Suprapubic skin (tissue), 4 donors: ENCODE measurements at places on chromosomes 4 and X. TPM values are rescaled to one million over a fixed set of nuclear protein-coding genes. Genes with fewer than 3 reads are reported as not detected.

- DNase-seq, result no peak
- no peaks in the 10 kb centered on the region for H3K4me1 ChIP-seq
- no peak overlapping the region for H3K4me3 ChIP-seq
- no peak overlapping the region for H3K27ac ChIP-seq
These were observed 265.7 kb downstream of the IQCM start for GRCh38 chr4:149549911-149550310.

PPARGC1A gene
- total RNA-seq, result 33.4 TPM

DNA sequence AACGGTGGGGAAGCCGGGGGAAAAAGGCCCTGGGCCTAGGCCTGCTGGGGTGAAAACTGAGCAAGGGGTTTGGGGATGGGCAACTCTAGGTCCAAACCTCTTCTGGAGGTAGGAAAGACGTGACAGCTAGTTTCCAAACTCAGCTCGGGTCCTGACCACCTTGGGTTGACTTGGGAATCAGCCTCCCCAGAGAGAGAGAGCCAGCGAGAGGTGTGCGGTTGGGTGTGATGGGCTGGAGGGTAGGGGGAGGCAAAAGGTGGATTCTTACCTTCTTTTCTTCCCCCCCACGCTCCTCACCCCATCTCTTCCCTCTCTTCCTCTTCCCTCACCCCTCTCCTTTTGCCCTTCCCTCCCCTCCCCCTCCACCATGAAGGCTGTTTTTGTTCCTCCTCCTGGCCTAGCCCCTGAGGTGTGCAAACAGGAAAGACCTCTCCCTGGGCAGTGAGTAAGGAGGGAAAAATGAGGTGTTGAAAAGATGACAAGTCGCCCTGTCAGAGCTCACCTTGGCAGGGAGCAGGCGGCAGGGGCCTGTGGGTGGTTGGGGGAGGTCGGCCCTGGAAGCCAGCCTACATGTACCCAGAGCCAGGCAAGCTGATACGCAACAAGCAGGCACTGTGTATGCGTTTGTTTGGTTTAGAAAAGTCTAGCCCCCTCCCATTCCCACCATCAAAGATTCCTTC, 14.8 kb downstream of the PJA1 start:
- H3K27me3 ChIP-seq, result no peaks in the 10 kb centered on the region
- no peaks in the 10 kb centered on the region for H3K4me1 ChIP-seq
- H3K27ac ChIP-seq, result no peak overlapping the region
- no peak overlapping the region for H3K4me3 ChIP-seq

DNA sequence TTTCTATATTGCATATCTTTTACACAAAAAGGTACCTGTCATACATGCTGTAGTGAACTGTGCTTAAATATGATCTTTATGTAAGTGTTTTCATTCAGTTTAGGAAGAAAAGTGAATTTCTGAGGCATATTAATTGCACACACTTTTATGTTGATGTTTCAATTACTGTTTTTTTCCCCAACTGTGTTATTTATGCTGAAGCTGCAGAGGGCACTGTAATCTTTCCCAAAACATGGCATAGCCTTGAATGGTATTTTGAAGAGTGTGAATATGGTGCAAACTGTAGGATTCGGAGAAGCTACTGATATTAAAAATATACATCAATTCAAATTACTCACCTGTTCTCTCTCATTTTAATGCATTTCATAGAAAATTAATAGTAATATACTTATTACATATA, 6.0 kb upstream of the CENPE start:
- H3K27ac ChIP-seq, result no peak overlapping the region
- no peaks in the 10 kb centered on the region for H3K4me1 ChIP-seq
- H3K4me3 ChIP-seq, result no peak overlapping the region
- H3K36me3 ChIP-seq, result no peaks in the 10 kb centered on the region
- H3K27me3 ChIP-seq, result no peaks in the 10 kb centered on the region
- no peak for DNase-seq

- no peaks in the 10 kb centered on the region for H3K27me3 ChIP-seq
- no peaks in the 10 kb centered on the region for H3K4me1 ChIP-seq
- H3K36me3 ChIP-seq, result no peaks in the 10 kb centered on the region
- no peak overlapping the region for H3K27ac ChIP-seq
- H3K4me3 ChIP-seq, result no peak overlapping the region
These were observed 130.8 kb upstream of the NPY2R start for GRCh38 chr4:155077452-155078229.

GRCh38 chr4:26842911-26843310, 17.7 kb upstream of the STIM2 start:
- no peak overlapping the region for H3K27ac ChIP-seq
- DNase-seq, result no peak
- H3K36me3 ChIP-seq, result no peaks in the 10 kb centered on the region
- peaks cover 9% of the 10 kb centered on the region for H3K4me1 ChIP-seq

DNA sequence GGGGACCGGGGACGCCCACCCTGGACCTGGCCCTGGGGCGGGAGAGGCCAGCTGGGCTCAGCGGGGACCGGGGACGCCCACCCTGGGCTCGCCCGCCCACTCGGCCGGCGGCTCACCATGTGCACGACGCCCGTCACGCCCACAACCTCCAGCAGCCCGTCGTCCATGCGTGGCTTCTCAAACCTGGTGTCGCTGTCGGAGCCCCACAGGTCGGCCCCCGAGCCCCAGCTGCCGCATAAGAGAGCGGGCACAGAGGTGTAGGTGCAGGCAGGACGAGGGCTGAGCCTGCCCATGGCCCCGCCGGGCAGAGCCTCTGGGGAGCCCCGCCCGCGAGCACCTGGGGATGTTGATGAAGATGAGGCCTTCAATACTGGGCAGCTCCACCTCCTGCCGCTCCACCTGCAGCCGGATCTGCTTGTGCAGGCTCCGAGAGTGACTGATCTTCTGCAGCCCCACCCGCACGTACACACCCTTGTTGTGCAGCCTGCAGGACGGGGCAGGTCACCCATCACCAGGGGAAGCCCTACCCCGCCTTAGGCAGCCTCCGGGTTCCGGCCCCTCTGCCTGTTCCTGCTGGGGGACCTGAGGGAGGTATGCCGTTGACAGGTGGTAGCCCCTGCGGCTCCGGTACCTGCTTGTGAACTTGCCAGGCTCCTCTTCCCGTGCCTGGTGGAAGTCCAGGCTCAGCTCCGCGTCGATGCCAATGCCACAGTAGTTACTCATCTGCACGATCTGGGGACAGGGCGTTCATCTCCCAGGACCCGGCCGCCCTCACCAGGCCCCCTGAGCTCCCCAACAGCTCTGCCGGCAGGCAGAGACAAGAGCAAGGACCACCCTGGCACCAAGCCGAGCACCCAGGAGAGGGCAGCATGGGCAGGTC, 11.8 kb downstream of the DGKQ start:
- no peak overlapping the region for H3K4me3 ChIP-seq
- H3K27ac ChIP-seq, result no peak overlapping the region
- peak; percentile 69 for DNase-seq
- H3K36me3 ChIP-seq, result peaks cover 75% of the 10 kb centered on the region
- H3K4me1 ChIP-seq, result peaks cover 15% of the 10 kb centered on the region

- no peak overlapping the region for H3K4me3 ChIP-seq
- no peaks in the 10 kb centered on the region for H3K27me3 ChIP-seq
- no peak for DNase-seq
- no peaks in the 10 kb centered on the region for H3K36me3 ChIP-seq
These were observed 225.9 kb downstream of the AFAP1 start for GRCh38 chr4:7713757-7714156.

DNA sequence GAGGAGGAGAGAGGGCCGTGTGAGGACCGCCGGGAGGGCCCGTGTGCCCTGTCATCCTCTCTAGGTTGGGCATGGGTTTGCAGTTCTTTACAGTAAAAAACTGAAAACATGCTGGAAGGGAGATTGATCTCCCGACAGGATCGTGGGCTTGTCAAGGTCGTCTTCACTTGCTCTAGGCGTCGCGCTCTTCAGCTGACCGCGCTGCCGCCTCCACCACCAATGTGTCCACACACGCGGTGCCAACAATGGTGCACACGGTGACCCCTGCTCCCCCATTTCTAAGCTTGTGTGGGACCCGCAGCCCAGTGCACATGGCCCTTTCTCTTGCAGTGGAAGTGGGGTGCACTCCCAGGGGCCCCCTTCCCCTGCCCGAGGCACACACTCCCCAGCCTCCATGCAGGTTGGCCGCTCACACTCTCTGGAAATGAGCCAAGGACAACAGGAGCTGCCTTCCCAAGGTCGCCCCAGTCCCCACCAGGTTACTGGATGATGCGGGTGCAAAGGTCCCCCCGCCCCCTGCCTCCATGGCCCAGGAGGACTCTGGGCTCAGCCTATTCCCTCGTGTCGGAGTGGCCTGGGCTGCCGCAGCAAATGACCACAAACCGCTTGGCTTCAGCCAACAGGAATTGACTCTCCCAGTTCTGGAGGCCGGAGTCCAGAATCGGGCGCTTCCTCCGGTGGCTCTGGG, 1.7 kb upstream of the ZFP92 start:
- peaks cover 18% of the 10 kb centered on the region for H3K4me1 ChIP-seq
- no peak overlapping the region for H3K27ac ChIP-seq

MAGED4 gene
- 0.56 TPM for total RNA-seq

DNA sequence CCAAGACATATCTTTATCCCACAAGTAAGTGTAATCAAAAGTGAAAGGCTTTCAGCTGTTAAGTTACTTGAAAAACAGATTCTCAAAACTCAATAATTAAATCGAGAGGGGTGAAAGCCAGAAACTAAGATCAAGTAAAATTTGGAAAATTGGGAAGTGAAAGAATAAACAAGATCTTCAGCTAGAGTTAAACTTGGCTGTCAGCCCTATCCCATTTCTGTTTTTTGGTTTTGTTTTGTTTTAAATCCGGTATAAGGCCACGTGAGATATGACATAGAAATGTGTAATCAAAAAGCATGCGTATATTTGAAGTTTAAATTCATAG, 856.8 kb downstream of the STIM2 start:
- H3K4me3 ChIP-seq, result no peak overlapping the region
- no peaks in the 10 kb centered on the region for H3K36me3 ChIP-seq
- H3K27ac ChIP-seq, result peak overlapping the region; percentile 40
- H3K4me1 ChIP-seq, result no peaks in the 10 kb centered on the region
- no peak for DNase-seq

FMR1NB gene
- total RNA-seq, result not detected

DNA sequence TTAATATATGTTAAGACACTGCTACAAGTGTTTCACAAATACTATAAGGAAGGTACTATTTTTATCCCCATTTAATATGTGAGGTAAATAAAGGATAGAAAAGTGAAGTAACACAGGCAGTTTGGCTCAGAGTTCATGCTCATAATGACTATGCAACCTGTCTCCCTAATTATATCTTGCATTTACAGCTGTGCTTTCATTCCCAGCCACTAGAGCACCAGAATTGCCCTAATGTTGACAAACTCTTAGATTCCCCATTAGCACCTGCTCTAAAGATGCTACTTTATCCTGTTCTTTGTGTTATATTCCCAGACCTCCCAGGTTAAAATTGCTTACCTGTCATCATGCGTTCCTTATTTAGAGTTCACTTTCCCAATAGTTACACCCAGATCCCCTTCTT, 833.6 kb downstream of the CCSER1 start:
- no peaks in the 10 kb centered on the region for H3K36me3 ChIP-seq
- H3K4me3 ChIP-seq, result no peak overlapping the region
- H3K27ac ChIP-seq, result no peak overlapping the region
- H3K4me1 ChIP-seq, result no peaks in the 10 kb centered on the region
- H3K27me3 ChIP-seq, result no peaks in the 10 kb centered on the region

MAPK10 gene
- total RNA-seq, result 16.8 TPM

DNA sequence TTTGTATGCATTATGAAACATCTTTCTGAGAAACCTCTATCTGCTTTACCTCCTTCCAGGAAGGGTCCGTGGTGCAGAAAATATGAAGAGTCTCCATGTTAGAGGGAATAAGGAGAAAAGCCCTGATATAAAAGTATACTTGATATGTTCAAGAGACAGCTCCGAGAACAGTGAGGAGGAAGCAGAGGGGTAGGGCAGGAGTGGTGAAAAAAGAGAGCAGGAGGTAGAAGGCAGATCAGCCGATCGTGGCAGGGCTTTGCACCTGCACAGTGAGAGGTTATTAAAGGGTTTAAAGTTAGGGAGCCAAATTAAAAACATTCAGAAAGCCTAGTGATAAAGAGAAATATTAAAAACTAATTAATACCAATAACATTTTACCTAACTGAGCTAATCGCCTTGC, 419.7 kb downstream of the FAT4 start:
- no peak overlapping the region for H3K27ac ChIP-seq
- no peaks in the 10 kb centered on the region for H3K27me3 ChIP-seq
- H3K36me3 ChIP-seq, result no peaks in the 10 kb centered on the region
- no peak overlapping the region for H3K4me3 ChIP-seq
- no peaks in the 10 kb centered on the region for H3K4me1 ChIP-seq
